EH (cell line): ENCODE measurements at places on chromosomes 5 and 9.

GRCh38 chr9:68631811-68632210 lies 73.2 kb upstream of the PIP5K1B start:
- no peak for DNase-seq

GRCh38 chr9:113376634-113377567 lies at the start of gene HDHD3:
Gene HDHD3 (minus strand): TSS chr9:113376986. CDS start chr9:113374354, 2,632 bp downstream.
- peak; percentile 78 for DNase-seq

GRCh38 chr5:43514471-43514815 lies 505 bp downstream of the C5orf34 start:
- DNase-seq: peak; percentile 81

GRCh38 chr9:35027860-35028259 lies 38.3 kb downstream of the DNAJB5 start:
- DNase-seq: no peak

DNA sequence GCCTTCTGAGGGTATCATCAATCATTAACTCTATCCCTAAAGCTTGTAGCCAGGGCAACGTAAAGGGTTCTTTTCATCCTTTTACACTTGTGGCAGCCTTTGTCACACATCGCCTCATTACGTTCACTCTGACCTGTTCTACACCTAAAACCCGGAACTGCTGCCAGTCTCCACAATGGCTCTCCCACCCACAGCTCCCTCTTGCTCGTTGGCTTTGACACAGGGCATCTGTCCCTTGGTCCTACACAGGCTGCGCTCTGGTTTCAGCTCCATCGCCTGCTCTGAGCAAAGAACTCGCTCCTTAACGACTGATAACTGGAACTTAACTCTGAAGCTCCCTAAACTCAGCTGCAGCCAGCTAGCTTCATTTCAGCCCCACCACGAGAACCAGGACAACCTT lies 112.8 kb upstream of the CTNND2 start:
- no peak for DNase-seq

DNA sequence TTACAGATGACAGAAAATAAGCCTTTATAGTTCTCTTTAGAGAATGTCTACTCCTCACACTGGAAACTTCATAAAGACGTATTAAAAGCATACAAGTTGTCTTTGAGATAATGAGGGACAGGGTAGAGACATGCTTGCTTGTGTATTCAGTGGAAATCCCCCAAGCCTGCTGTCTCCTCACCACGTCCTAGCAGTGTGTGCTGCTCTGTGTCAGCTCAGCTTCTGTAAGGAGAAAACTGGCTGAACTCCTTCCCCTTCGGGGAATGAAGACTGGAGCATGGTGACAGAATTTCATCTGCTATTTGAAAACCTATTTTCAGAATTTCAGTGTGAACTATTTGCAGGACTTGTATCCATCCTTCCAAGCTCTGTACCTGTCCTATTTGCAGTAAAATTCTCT lies 9.4 kb downstream of the OR2V2 start:
- no peak for DNase-seq

DNA sequence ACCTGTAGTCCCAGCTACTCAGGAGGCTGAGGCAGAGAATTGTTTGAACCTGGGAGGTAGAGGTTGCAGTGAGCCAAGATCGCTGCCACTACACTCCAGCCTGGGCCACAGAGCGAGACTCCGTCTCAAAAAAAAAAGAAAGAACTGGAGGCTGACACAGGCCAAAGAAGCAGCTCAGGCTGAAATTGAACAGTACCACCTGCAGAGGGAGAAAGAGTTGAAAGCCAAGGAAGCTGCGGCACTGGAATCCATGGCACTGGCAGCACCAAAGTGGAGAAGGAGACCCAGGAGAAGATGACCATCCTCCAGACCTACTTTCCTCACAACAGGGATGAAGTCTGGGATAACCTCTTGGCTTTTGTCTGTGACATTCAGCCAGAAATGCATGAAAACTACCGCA lies 11.3 kb upstream of the TMEM141 start:
- DNase-seq: no peak

GRCh38 chr5:83482961-83483360 lies 11.4 kb downstream of the VCAN start:
- no peak for DNase-seq

DNA sequence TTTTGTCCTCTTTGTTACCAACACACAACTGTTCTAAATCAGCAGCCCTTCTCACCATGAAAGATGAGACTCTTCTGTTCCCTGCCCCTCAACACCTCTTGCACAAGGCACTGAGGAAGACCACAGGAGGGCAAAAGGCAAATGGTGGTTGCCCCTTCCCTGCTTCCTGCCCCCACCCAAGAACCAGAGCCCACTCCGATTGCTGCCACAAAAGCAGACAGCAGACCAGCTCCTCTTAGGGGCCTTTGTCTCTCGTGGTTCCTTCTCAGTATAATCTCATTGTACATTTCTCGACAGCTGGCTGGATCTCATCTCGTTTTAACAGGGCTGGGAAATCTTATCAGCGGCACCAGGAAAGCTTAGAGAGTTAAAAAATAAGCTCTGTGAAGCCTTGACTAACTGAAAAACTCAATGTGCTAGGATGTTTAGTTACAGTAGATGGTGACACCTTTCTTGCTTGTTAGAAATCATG lies 1.1 kb downstream of the MVB12B start:
- DNase-seq: peak; percentile 14

- peak; percentile 46 for DNase-seq
These were observed 95.8 kb downstream of the CFAP90 start for GRCh38 chr5:7754997-7755596.
